Kidney tubule cell (primary cell): ENCODE measurements at places on chromosomes 6 and 20.

DNA sequence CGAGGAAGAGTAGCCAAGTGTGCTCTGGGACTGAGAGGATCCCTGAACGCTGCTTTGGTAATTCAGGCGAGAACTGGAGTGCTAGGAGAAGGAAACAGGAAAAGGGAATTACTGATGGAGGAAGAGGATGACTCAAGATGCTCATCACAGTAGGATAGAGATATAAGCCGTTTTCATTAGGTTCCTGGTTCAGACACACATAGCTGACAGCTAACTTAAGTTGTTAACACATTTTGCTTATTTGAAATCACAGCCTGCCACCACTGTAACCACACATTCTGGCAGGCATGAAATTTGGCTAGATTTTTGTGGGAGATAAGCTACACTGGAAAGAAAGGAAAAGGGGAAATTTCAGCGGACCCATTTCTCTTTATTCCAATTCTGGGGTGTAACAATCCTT, 138.2 kb upstream of the SLC22A16 start:
- DNase-seq, result no peak

GRCh38 chr20:49660912-49661311, 52.8 kb downstream of the B4GALT5 start:
- DNase-seq, result no peak

DNA sequence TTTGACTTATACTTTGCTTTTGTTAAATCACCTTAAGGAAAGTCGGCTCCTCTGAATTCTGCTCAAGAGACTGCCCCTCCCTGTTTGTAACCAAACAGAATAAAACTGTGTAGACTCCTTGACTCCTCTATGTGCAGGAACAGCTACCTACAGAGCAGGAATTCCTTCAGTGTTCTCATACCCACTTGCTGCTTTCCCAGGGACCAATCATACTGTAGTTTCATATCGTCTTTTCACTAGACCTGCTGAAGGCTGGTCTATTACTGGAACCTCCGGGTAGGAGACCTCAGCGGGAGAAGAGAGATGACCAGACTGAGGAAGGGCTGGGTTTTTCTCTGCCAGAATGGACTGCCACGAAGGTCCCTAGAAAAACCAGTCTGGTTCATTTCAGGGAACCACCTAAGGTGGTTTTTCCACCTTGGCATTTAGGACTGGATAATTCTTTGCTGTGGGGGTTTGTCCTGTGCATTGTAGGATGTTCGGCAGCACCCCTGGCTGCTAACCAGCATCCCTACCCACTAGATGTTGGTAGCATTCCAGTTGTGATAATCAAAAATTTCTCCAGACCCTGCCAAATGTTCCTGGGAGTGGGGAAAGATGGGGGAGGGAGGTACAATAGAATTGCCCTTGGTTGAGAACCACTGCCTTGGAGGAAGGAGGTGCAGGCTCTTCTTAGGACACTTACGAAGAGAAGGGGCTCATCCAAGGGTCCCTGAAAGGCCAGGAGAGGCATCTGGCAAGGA, 80.5 kb downstream of the DNAAF9 start:
- DNase-seq, result no peak

DNA sequence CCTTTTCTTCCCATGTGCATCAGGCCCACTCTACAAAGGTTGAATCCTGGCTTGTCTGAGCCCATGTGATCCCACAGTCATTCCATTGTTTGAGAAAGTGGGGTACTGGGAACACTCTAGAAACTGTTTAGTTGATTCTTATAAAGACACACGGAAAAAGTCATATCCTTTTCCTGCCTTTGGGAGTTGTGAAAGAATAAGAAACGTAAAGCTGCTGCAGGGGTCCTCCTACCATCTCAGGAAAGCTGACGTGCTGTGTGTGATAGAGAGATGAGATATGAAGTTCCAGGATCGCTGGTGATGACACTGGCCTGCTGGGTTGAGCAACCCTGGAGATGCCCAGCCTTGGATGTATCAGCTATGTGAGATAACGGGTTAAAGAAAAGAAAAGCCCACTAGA, 21.3 kb upstream of the HLA-DRB5 start:
- DNase-seq, result no peak

- DNase-seq, result no peak
Observed at GRCh38 chr6:155599561-155599960, 143.9 kb upstream of the NOX3 start.

DNA sequence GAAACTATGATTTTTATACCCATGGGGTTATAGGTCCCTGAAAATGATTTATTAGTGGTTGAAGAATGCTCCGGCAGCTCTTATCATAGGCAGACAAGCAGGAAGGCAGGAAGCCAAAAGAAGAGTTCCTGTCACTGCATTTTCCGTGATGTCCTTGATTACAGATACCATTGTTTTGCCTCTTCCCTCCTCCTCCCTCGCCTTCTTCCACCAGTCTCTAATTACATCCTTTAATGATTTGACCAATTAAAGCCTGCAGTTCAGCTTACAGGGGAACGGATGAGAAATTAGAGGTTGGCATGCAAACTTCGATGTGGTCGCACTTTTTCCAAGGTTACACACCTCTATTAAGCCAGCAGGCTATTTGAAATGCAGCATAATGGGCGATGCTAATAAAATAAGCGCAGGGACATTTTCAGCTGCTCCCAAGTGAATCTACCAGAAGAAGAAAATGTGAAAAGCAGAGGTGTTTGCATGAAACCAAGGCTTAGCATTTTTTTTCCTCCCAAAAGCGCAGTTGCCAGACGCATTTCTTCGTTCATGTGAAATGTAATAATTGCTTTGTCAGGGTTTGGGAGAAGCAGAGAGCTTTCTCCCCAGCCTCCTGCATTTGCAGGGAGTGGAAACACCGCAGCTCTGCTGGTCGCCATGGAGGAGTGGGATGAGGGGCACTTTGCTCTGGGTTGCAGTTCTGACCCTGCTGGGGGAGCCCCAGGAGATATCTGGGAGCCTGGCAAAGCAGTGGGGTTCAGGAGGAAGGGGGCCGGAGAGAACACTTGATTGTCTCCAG, 6.0 kb downstream of the NOX3 start:
- no peak for DNase-seq

GRCh38 chr6:99216959-99217358, 132.5 kb downstream of the FAXC start:
- DNase-seq, result no peak

GRCh38 chr6:141026504-141026903, 1106.2 kb upstream of the GJE1 start:
- DNase-seq, result peak; percentile 79

DNA sequence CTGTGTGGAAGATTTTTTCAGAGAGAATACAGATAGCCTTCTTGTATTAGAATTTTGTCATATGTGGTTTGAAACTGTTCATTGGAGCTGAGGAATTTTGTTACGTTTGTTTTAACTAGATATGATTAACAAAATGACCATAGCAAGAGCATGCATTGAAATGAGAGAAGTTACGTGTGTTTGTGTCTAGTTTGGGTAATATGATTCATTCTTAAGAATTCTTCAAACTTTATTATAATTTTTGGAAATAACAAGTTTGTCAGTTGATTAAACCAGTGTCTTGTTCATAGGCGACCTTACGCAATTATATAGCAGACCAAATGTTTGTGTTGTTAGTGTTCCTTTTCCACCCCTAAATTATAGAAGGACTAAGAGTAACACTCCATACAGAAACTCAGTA, 5.5 kb downstream of the GMNN start:
- peak; percentile 80 for DNase-seq

GRCh38 chr6:42162384-42162783, 10.8 kb upstream of the GUCA1A start:
- no peak for DNase-seq

GRCh38 chr6:31734821-31735406, 1.4 kb downstream of the CLIC1 start:
- DNase-seq, result peak; percentile 91

- DNase-seq, result no peak
Observed at GRCh38 chr6:82145926-82146452, 101.6 kb downstream of the IBTK start.

- DNase-seq, result no peak
Observed at GRCh38 chr20:57738484-57738883, 28.7 kb upstream of the PMEPA1 start.

DNA sequence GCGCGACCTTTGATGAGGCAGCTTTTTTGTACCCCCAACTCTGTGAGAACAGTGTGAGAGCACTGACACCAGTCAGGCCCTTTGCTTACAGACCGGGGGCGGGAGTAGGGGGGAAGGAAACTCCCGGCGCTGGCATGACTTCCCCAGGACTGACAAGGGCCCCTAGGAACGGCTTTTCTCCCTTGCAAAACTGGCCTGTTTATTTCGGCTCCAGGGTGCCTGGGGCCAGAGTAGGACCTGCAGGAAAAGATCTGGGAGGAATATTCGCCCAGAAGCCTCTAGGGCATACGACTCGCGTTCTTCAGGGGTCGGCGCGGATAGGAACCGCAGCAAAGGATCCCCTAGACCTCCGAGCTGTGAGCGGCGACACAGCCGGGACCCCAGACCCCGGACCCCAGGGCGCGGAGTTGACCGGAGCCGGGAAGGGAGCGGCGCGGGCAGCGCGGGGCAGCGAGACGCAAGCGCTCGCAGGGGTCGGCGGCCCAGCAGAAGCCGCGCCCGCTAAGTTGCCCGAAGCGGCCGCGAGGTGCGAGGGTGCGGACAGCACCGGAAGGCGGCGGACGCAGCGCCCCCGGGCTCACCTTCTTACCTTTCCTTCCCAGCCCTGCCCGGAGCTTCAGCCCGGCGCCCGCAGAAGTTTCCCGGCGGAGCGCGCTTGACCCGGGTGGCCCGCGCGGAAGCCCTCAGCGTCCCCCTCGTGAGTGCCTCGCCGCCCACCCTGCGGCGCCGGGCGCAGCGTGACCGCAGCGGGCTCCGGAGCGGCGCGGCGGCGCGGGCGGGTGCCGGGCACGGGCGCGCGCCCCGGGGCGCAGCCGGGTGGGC, at the start of gene POPDC3:
TSS of gene POPDC3 (minus strand) at position 771 of the 822 bp plus-strand sequence. CDS start 18,105 bp downstream, outside the sequence.
- DNase-seq, result peak; percentile 23

- DNase-seq, result peak; percentile 38
Observed at GRCh38 chr6:157804448-157805327, 18.4 kb upstream of the SNX9 start.

GRCh38 chr20:4711511-4711910, 10.2 kb upstream of the PRND start:
- DNase-seq, result no peak

DNA sequence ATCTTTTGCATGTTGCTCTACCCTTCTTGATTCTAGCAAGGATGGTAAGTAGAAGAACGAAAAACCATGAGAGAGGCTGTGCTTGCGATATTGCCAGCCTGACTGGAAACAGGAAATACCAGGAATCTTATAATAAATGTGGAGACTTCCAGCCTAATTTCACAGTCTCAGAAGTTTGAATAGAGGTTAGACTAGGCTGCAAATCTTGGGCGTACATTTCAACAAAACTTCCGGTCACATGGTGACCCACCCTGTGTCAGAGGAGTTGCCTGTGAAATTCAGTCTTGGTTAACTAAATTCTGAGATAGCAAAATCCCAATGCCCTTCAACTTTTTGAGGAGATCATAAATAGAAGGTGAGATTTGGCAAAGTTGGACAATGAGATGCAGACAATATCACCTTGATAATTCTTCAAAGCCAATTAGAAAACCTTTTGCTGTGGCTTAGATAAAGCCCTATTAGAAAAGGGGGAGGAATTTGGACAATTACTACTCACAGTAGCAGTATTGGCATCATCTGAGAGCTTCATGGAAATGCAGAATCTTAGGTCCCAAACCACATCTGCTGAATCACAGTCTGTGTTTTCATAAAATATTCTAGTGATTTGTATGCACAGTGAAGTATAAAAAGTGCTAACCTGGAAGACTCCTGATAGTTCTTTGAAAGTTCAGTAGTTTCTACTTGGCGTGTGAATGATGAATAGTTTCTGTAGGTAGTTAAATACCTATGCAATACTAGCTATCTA, 262.0 kb upstream of the JAG1 start:
- DNase-seq, result no peak

DNA sequence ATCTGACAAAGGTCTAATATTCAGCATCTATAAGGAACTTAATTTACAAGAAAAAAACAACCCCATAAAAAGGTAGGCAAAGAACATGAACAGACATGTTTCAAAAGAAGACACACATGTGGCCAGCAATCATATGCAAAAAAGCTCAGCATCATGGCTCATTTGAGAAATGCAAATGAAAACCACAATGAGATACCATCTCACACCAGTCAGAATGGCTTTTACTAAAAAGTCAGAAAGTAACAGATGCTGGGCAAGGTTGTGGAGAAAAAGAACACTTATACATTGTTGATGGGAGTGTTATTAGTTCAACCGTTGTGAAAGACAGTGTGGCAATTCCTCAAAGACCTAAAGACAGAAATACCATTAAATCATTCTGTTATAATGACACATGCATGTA, 289.9 kb upstream of the MMS22L start:
- DNase-seq, result no peak

DNA sequence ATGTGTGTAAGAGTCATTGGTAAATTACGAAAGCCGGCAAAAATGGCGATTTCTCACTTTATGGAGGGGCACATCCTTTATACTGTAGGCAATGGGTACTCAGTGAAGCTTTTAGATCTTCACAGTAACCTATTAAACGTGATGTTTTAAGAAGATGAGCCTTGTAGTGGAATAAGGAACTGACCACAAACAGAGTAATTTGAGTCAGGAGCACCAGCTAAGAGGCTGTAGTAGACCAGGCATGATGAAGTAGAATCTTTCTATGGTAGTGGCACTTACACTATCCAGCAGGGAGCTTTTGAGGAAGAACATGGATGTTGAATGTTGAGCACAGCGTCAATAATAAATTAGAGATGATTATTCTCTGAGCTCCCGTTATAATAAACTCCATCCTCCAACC, 65.9 kb downstream of the HIVEP2 start:
- DNase-seq, result no peak

GRCh38 chr20:53857723-53858236, 212.6 kb downstream of the BCAS1 start:
- DNase-seq, result no peak

DNA sequence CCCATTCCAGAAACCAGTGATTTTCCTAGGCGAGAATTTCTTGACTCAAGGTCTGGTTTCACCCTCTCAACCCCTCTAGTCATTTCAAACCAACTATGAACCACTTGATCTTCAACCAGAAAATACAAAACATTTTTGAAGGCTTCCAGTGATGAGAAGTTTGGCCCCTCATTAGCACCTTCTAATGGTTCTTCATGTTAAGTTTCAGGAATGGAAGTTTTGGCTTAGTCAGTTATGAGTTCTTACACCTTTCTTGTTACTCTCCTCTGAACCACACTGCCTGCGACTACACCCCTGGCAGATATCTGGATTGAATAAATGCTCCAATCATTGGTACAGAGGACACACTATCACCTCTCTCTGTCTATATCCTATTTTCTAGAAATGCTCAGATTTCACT, 67.2 kb downstream of the GJA10 start:
- DNase-seq, result no peak

- DNase-seq, result no peak
Observed at GRCh38 chr6:153957394-153957793, 81.6 kb upstream of the OPRM1 start.

- peak; percentile 33 for DNase-seq
Observed at GRCh38 chr20:45911486-45912343, at the start of gene PLTP. Gene PLTP, minus strand, starts transcription at chr20:45912155. Its CDS starts 703 bp downstream, at chr20:45911452.

DNA sequence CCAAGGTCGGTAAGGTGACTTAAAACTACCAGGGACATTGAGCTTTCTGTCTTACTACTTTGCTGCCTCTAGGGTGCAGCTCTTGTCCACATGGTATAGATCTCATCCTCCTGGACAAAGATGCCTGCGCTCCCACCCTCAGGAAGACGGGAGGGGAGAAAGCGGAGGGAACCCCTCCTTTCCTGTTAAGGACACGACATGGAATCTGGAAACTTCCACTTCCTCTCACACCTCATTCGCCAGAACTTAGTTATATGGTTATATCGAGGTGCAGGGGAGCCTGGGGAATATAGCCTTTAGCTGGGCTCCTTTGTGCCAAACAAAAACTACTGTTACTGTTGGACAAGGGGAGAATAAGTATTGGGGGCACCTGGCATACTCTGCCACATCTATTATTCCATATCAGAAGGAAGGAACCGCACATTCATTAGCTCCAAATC, 224.3 kb upstream of the TSHZ2 start:
- peak; percentile 6 for DNase-seq
